ENCODE measurements at places on chromosomes 7 and 10. TPM values are rescaled to one million over a fixed set of nuclear protein-coding genes. Genes with fewer than 3 reads are reported as not detected.

Gene UROS
- 48.7 TPM for total RNA-seq

- DNase-seq, result no peak
Measured at GRCh38 chr10:77726732-77727131, 89.1 kb upstream of the KCNMA1 start.

GRCh38 chr10:77637532-77638320, at the start of gene KCNMA1:
TSS of gene KCNMA1 (minus strand) at chr10:77637808.
- peak; percentile 41 for DNase-seq

DNA sequence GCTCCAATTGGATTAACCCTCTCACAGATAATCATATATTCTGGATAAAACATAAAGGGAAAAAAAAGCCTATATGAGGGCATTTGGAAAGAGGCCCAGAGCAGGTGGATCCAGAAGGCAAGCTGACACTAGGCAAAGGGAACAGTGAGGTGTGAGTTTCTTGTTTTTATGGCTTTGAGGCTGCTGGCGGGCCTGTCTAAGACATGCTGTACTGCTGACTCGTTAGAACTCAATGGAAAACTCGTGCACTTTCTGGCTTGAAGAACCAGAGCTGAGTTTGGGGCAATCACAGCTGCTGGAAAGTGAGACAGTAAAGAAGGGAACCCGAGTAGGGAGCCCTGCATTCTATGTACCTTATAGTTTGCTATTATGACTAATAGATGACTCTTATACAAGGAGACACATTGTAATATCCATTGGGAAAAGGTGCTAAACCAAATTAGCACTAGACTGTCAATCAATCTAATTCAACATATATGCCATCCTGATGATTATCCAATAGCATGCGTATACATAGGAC, 637.1 kb downstream of the GATA3 start:
- no peak for DNase-seq

GRCh38 chr7:82705517-82706260, 262.1 kb upstream of the CACNA2D1 start:
- DNase-seq, result no peak

Gene PNLIPRP2
- 0.28 TPM for total RNA-seq

DNA sequence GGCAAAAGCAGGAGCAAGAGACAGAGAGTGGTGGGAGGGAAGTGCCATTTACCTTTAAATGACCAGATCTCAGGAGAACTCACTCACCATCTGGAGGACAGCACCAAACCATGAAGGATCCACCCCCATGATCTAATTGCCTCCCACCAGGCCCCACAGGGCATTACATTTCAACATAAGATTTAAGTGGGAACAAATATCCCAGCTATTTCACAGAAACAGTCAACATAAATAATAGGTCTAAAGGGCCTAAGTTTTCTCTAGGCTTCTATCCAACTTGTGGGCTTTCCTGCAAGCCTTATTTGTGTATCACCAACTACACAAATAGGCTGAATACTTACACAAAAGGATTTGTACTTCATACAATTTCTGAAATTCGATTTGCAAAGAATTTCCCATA, 196.8 kb upstream of the POT1 start:
- no peak for DNase-seq

DNA sequence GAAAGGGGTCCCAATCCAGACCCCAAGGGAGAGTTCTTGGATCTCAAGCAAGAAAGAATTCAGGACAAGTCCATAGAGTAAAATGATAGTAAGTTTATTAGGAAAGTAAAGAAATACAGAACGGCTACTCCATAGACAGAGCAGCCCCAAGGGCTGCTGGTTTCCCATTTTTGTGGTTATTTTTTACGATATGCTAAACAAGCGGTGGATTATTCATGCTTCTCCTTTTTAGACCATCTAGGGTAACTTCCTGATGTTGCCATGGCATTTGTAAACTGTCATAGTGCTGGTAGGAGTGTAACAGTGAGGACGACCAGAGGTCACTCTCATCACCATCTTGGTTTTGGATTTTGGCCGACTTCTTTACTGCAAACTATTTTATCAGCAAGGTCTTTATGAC, 1033.4 kb downstream of the SORCS3 start:
- no peak for DNase-seq
